ENCODE measurements at places on chromosomes 7 and 10.
A peak's percentile ranks its signal among the peaks of the same experiment; 100 is the strongest.

- DNase-seq = no peak
Measured at GRCh38 chr7:56097700-56098099, 4.9 kb upstream of the PHKG1 start.

GRCh38 chr7:107130487-107131220 lies 38.1 kb upstream of the HBP1 start:
- DNase-seq = no peak

- no peak for DNase-seq
Measured at GRCh38 chr7:100189061-100189460, 11.3 kb downstream of the STAG3 start.

DNA sequence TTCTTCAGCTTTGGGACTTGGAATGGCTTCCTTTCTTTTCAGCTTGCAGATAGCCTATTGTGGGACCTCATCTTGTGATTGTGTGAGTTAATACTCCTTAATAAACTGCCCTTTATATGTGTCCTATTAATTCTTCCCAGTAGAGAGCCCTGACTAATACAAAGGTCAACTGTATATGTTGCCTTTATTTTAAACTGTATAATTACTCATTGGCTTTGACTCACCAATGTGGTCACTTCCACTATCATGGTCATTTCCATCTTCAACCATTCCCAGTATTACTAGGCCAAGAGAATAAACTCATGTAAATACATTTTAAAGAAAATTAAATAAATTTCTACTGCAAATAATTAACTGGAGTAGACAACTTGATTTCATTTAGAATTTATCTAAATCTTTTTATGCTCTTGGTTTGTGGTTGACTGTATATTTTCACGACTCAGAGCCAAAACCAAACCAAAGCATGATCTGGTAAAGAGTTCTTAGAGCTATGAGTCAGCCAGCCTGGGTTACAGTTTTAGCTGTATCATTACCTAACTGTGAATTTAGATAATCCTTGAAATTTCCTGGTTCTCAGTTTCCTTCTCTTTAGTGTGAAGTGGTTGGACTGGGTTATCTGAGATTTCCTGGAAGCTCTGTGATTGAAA lies 188.4 kb downstream of the PPP1R3A start:
- DNase-seq = no peak

GRCh38 chr7:39294022-39294421 lies 272.2 kb upstream of the YAE1 start:
- DNase-seq = no peak

DNA sequence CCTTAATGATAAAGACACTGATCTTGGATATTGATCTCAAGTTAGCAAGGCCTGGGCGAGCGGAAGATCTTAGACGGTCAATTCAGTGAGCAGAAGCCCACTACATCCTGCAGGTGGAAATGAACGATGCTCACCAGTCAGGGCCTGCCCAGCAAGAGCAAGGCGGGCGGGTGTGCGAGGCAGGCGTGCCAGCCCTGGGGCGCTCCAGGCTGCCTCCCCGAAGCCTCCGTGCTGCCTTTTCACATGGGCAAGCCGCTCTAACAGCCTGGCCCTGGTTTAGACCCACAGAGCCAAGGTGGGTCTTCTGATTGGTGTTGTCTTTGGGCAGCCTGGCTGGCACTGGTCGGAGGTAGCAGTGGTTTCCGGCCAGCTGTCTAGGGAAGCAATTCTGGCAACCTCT lies 475.1 kb upstream of the FOXK1 start:
- no peak for DNase-seq

- no peak for DNase-seq
Measured at GRCh38 chr10:113933894-113934532, 79.6 kb downstream of the NHLRC2 start.

DNA sequence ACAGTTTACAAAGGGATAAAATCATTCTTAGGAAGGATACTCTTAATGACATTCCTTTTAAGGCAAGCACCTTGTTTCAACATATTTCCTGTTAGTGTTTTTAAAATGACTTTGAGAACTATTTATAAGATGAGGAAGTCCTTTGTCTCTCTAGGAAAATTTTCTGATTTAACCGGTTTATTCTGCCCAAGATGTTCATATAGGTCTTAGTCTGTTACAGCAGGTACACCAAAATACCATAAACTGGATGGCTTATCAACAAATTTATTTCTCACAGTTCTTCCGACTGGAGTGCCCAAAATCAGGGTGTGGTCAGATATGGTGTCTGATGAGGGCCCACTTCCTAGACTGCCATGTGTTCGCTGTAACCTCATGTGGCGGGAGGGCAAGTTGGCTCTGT lies 77.9 kb downstream of the GSAP start:
- no peak for DNase-seq

GRCh38 chr10:113585949-113586348 lies 33.1 kb downstream of the HABP2 start:
- no peak for DNase-seq

GRCh38 chr7:15610503-15610902 lies 48.7 kb upstream of the AGMO start:
- DNase-seq = no peak

- DNase-seq = no peak
Measured at GRCh38 chr10:77377678-77378352, 259.8 kb downstream of the KCNMA1 start.

DNA sequence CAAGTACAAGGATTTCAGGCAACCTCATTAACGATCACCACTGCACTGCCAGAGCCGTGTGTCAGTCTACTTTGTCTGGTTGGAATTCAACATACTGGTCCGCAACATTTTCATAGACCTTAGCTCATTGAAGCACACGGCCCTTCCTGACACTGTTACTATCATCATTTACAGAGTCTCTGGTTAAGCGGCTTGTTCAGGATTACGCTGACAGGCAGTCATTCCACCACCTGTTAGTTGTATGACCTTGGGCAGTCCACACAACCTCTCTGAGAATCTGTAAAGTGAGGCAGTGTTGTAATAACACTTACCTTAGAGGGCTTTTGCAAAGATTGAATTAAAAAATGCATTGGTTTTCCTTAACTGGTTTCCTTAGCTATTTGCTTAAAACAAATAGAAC lies 112.6 kb downstream of the AOAH start:
- no peak for DNase-seq

GRCh38 chr7:4751398-4751947 lies 23.9 kb upstream of the AP5Z1 start:
- DNase-seq = no peak

DNA sequence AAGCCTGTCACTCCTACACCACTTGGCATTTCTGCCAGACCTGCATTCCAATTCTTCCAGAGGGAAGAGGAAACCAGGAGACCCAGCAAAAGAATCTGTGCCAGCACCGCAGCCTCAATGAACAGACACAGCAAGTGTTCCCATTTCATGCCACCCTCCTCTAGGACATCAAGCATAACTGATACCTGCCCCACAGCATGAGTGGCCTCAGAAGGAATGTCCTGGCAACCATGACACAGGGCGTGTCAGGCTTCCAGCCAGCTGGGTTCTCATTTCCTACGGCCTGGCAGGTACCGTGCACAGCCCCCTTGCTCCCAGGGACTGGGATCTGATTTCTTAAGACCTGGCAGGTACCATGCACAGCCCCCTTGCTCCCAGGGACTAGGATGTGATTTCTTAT lies 7.8 kb downstream of the MAD1L1 start:
- DNase-seq = no peak

GRCh38 chr10:60731134-60731885 lies 47.0 kb upstream of the CDK1 start:
- DNase-seq = no peak

DNA sequence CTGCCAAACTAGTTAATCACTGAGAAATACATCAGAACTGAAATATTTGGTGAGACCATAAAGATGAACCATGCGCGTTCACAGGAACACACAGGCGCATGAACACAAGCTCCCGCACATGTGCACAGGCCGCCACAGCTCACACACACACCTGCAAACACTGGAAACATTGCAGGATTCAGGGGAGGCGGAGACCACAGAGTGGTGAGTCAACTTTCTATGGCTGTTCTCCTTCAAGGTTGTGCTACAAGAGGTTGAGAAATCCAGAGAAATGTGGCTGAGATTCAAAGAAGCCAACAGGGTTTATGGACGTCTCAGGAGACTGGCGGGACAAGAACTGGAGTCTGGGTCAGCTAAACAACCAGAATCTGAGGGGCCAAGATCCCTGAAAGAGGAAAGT lies 17.8 kb downstream of the ESYT2 start:
- peak; percentile 61 for DNase-seq

- no peak for DNase-seq
Measured at GRCh38 chr10:107163076-107163855, 1.2 kb downstream of the SORCS1 start.

- no peak for DNase-seq
Measured at GRCh38 chr10:19592276-19592675, 224.0 kb upstream of the PLXDC2 start.

- DNase-seq = no peak
Measured at GRCh38 chr7:140485500-140486265, 6.4 kb upstream of the MKRN1 start.

GRCh38 chr10:78552261-78552811 lies 516.4 kb upstream of the ZMIZ1 start:
- DNase-seq = no peak

DNA sequence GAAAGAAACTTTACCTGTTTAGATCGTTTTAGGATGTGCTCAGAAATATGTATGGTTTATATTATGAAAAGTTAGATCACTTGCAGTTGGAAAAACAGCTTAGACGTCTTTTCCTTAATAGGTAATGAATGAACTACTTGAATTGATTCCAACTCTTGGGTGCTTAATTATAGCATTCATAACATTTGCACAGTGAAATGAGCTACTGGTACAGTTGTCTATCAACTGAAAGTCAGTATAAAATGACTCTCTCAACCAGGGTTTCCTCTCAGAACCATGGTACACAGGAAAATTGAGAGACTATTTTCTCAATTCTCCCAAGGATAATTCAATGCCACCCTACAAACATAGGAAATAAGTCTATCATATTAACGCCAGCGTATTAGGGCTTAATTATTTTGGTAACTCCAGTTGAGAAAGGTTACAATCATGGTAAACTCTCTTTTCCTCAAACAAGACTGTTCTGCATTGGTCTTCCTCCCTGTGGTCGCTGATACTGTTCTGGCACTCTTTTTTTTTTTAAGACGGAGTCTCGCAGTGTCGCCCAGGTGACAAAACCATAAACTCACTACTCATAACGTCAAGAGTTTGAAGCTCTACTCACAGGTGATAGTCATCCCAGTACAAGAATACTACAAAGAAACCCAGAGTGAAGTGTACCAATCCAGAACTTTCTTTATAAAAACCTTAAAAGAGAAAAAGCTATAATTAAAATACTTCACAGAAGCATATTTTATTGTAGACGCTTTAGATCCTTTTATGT lies 2.0 kb downstream of the ANLN start:
- no peak for DNase-seq

- no peak for DNase-seq
Measured at GRCh38 chr10:101367569-101368453, 13.8 kb downstream of the BTRC start.

DNA sequence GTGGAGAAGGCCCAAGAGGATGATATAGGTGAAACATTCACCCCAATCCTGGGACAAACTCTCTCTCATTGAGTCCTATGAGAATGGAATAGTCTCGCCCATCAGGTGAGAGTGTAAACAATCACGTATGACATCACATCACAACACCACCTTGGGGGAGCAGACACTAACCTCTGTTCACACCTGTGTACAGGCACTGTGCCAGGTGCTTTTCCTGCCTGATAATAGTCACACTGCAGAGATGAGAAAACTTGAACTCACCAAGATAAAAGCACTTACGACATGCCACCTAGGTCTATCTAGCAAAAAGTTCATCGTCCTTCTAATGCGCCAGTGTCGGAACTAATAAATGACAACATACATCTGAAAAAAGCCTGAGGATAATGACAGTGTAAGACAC lies 187.8 kb downstream of the FAM107B start:
- DNase-seq = peak; percentile 64

- DNase-seq = no peak
Measured at GRCh38 chr10:6108631-6109443, 20.0 kb downstream of the RBM17 start.

DNA sequence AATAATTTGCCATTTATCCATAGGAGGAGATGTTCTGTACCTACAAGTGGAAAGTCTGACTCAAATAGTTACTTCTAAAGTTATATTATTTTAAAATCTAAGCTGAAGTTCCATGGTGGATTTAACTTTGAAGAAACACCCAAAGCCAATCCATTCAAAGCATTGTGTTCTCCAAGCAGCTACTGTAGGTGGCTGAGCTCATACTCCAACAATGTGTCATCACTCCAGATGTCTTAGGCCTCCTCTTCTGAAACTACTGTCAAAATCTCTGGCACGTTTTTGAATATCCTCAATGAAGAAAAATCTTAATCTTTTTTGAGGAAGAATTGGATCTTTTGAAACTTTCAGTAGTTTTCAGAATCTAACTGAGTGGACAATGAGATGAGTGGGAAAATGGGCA lies 169.1 kb downstream of the PTEN start:
- no peak for DNase-seq

- DNase-seq = no peak
Measured at GRCh38 chr7:3879355-3880075, 578.5 kb downstream of the SDK1 start.

- no peak for DNase-seq
Measured at GRCh38 chr7:7882888-7883287, 85.7 kb upstream of the GLCCI1 start.

- no peak for DNase-seq
Measured at GRCh38 chr7:140053812-140054539, 8.8 kb downstream of the PARP12 start.

GRCh38 chr10:33125522-33126517 lies 167.8 kb upstream of the ITGB1 start:
- DNase-seq = peak; percentile 25

GRCh38 chr7:6074612-6075380 lies 43.6 kb downstream of the ANKRD61 start:
- no peak for DNase-seq

DNA sequence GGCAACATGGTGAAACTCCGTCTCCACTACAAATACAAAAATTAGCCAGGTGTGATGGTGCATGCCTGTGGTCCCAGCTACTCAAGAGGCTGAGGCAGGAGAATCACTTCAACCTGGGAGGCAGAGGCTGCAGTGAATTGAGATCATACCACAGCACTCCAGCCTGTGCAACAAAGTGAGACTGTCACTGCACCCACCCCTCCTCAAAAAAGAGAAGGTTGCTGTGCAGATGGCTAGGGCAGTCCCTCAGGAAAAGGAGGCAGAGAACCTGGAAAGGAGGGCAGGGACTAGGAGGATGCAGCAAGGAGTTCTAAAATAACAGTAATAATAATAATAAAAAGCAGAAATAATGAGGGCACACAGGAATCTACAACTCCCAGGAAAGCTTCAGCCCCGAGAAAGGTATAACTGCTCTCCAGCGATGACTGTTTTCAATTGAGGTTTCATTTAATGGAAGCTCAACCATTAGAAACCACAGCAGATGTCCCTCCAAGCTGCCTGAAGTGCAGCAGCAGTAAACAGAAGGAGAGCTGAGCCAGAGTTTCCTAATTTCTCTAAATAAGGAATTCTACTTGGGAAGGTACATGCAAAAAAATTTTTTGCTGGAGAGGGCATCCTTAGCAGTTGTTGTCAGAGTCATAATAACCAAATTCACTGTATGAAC lies 326.5 kb downstream of the GATA3 start:
- DNase-seq = no peak

GRCh38 chr10:79433324-79434222 lies 11.9 kb downstream of the ZCCHC24 start:
- no peak for DNase-seq
